ENCODE measurements at places on chromosomes 7 and 10.

DNA sequence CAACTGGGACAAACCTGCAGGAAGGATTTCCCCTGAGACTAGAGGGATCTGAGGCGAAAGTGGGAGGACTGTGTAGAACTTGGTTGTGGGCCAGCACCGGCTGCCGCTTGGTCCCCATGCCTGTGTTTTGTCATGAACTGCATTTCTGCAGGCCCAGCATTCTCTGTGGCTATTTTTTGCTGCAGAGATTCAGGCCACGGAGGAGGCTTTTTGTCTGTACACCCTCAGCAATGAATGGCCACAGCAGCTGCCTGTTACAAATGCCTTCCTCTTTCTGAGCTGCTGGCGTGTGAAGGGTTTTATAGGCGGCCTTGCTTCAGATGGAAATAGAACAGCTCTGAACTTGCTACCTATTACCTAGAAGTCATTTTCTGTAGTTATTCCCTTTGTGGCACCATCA, 164.4 kb downstream of the SH2D4B start:
- peak; percentile 7 for DNase-seq

DNA sequence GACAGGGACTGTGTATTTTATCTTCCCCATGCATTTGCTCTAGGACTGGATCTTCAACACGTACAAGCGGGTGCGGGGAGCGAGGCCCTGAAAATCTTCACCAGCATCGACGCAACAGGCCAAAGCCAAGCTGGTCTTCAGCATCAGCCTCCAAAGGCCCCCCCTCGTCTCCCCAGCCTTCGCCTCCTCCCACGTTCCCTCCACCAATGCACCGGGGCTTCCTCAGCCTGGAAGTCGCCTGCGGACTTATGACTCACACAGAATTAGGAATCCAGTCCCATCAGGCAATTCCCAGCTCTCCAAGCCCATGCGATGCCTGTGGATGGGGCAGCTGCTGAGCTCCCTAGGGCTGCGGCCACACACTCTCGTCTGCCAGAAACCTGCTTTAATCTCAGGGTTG, 36.3 kb upstream of the RNF32 start:
- no peak for DNase-seq

GRCh38 chr7:101521430-101521925, 107.6 kb downstream of the MYL10 start:
- no peak for DNase-seq

GRCh38 chr10:4195213-4195612, 410.2 kb upstream of the KLF6 start:
- DNase-seq: no peak

- DNase-seq: peak; percentile 71
Observed at GRCh38 chr10:95363303-95363912, 72.6 kb upstream of the PDLIM1 start.

- no peak for DNase-seq
Observed at GRCh38 chr10:33227489-33227888, 107.0 kb downstream of the NRP1 start.

DNA sequence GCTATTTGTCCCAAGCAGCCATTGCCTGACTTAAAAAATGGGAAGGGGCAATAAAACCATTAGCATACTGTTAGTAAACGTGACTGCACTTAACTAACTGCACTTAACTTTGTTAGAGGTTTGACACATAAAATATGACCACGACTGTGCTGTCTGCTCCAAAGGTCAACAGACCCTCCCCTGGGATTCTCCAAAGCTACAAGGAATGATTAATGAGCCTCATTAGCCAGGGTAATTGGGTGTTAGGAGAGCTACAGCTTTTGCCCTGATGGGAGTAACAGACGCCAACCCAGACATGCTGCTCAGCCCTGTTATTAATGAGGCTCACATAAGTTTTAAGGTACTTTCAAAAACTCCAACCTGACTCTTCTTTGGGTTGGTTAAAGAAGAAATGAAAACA, 129.4 kb upstream of the PLPP4 start:
- no peak for DNase-seq

GRCh38 chr7:55280031-55280454, 85.1 kb upstream of the LANCL2 start:
- DNase-seq: peak; percentile 81

DNA sequence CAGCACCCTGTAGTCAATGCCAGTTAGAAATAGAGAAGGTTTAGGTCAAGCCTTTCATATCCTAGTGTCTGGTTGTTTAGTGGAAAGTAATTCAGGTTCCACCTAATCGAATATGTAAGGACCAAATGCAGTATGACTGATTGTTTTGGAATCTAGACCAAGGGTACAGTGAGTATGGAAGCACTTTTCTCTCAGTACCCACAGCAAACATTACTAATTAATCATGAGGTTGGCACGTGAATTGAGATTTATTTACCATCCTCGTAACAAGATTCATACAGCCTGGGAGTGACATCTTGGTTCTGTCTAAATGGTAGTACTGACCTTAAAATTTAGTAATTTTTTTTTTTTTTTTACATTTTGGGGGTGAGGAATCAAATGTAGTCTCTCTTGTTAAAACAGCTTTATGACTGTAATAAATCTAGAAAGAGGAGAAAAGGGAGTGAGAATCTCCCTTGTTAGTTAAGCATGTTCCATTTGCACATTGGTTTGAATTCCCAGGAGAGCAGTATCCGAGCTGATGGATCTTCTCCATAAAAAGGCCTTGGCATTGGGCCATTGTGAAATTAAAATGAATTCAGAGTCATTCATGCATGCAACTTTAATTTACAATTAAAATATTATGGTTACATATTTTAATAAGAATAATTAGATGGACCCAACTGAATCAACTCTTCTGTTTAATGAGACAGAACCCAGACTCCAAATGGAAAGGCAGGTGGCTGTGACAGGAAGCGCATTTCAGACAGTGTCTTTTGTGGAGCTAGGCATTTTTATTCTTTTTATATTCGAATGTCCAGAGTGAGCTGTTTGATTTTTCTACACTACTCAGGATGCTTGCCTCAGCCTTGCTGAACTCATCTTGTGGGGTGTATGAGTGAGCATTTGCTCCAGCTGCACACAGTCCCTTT, 57.6 kb downstream of the SNX10 start:
- no peak for DNase-seq

DNA sequence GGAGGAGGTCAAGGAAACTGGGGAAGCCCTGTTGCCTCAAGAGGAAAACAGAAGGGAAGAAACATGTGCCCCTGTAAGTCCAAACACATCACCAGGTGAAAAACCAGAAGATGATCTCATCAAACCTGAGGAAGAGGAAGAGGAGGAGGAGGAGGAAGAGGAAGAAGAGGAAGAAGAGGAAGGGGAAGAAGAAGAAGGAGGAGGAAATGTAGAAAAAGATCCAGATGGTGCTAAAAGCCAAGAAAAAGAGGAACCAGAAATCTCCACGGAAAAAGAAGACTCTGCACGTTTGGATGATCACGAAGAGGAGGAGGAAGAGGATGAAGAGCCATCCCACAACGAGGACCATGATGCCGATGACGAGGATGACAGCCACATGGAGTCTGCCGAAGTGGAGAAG, 82.7 kb upstream of the SAMD8 start:
- no peak for DNase-seq

DNA sequence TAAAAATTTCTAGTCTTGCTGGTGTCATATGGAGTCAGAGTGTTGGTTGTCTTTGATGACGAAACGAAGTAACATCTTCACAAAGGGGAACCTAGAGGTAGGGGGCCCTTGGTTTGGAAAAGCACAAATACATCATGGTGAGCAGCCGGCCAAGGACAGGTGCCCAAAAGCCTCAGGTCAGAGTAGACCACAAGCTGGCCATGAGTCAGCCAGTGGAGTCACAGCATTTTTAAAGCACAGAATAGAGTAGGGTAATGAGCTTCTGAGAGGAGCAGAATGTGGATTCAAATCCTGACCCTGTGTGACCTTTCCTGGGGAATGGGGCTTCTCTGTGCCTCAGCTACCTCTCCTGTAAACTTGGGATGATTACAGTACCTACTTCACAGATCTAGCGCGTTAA, 5.3 kb downstream of the CAMK2B start:
- no peak for DNase-seq
